D341Med (cell line): ENCODE measurements at places on chromosomes 2 and 18.

DNA sequence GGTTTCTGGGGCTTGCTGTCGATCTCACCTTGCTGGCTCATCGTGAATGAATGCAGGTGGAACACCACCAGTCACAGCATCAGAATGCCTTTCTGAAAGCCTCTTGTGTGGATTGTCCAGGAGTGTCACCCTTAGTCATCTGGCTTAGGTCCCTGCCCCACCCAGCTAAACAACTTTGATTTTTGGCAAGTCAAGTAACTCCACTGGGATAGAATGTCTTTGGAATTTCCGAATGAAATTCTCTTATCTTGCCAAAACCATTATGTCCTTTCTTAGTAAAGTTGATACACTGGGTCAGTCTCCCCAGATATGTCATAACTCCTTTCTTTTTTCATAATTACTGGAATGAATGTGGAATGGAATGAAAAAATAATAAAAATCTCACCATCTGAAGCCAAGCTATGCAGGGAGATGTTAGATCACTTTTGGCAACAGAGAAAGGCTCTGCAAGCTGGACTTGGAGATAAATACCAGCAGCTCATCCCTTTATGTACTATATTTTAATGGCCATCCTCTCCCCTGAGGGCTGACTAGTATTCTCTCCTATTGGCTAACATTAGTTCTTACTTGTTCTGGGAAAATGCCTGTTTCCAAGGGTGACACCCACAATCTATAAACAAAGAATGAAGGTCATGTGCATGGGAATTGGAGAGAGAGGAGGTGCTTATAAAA is 35.4 kb downstream of the INSIG2 start:
- no peak for DNase-seq

GRCh38 chr18:31700990-31701389 is 16.6 kb upstream of the B4GALT6 start:
- DNase-seq, result no peak

DNA sequence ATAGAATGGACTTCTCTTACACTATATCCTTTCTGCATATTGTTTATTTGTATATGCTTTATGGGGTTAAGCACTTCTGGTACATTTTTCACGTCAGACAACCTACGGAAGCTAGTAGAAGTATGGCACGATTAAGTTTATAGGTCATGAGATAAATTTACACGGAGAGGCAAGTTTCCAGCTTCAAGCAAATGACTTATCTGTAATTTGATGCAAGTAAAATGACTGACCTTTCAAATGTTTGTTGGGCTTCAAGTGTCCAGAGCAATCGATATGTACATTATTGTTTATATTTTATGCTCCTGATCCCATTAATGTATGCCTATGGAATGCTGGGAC is 97.5 kb upstream of the EFEMP1 start:
- DNase-seq, result no peak

GRCh38 chr2:108916122-108916795 is 72.8 kb downstream of the EDAR start:
- DNase-seq, result no peak

- DNase-seq, result no peak
Measured at GRCh38 chr2:10073706-10074105, 6.5 kb downstream of the CYS1 start.

- no peak for DNase-seq
Measured at GRCh38 chr2:154488801-154489200, 209.7 kb upstream of the KCNJ3 start.

GRCh38 chr2:20576598-20577115 is 74.2 kb downstream of the HS1BP3 start:
- DNase-seq, result no peak

DNA sequence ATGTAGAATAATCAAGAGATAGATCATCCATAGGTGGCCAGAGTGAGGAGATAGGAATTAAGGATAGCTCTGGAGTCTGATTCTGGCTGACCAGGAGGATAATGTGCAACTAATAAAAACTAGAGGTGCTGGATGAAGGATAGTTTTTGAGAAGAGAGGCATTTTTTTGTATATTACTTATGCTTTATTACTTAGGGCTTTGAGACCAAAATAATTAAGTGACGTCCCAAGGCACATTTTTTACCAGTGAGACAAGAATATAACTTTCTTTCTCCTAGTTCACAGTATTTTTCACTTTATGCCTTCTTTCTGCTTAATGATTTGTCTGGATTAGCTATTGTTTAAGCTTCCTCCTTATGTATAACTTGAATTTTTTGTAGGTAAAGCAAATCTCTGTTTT is 756.6 kb downstream of the TSN start:
- DNase-seq, result no peak

DNA sequence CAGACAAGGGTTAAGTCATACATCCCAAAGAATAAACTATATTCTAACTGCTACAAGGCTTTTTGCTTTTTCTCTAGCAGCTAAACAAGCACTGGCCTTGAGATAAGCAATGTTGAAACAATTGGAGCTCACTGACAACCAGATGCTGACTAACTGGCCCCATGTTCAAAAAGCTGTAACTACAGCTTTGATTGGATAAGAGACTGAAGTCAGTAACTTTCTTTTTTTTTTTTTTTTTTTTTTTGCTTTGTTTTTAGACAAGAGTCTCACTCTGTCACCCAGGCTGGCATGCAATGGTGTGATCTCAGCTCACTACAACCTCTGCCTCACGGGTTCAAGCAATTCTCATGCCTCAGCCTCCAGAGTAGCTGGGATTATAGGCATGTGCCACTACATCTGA is 45.4 kb upstream of the TMEM163 start:
- DNase-seq, result no peak

- no peak for DNase-seq
Measured at GRCh38 chr2:196257086-196257485, 85.7 kb upstream of the STK17B start.

GRCh38 chr18:74840492-74841167 is 243.0 kb downstream of the ZNF407 start:
- DNase-seq, result no peak

DNA sequence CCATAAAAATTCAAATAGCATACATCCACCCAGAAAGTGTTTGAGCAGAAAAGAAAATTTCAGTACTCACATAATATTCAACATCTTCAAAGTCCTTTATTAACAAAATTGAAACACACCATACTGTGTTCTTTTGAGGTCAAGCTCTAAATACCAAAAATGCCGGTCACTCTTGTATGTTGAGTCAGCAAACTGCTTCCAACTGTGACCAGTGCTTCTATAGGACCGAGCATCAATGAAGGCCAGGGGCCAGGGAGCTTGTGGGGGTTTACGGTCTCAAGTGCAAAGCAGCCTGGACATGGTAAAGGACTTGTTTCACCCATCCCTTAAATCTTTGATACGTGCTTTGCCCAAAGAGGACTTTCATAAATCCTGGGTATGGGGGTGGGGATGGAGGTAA is 112.7 kb upstream of the REV1 start:
- DNase-seq, result no peak

DNA sequence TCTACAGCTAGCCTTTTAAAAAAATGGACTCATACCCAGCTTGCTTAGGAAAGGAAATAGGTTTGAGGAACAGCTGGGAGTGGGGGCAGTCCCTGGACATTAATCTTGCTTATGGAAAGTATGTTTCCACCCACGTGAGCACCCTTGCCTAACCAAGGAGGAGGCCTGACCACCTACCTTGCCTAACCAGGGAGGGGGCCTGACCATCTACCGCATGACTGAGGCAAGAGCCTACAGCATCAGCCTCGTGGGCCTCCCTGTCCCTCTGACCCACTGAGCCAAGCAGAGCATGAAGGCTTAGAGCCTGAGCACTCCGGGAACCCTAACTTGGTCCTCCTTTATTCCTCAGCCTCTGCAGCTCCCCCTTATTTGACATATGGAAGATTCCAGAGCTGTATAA is 20.2 kb downstream of the PRKAG3 start:
- no peak for DNase-seq

GRCh38 chr2:128654408-128654807 is 335.7 kb upstream of the HS6ST1 start:
- no peak for DNase-seq

- DNase-seq, result peak; percentile 62
Measured at GRCh38 chr2:101823347-101823791, 125.9 kb downstream of the MAP4K4 start.

GRCh38 chr2:156648522-156648921 is 212.3 kb downstream of the GPD2 start:
- DNase-seq, result no peak

GRCh38 chr18:3970929-3971328 is 484.2 kb downstream of the DLGAP1 start:
- DNase-seq, result peak; percentile 51
